M059J (cell line): ENCODE measurements at places on chromosomes 2 and 18.

DNA sequence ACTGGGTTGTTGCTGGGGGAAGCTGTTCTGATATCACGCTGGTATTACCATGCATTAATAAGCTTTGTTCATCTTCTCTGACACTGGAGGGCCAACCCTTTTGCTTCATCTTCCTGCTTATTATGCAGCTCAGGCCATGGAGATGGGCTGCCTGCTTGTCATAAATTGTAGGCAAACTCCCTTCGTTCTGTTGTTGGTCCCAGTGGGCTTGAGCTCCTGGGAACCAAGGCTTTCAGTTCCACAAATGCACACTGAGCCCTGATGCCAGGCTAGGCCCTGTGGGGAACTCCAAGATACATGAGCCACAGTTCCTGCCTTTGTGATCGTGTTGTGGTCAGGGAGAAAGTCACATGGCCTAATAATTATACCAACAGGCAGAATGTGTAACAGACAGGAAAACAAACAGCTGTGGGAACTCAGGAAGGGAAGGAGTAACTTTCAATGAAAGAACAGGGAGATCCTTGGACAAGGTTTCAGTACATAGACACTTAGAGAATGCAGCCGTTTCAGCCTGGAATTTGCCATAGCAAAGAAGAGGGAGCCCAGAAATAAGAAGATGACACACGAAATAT is 49.0 kb upstream of the BCL2L11 start:
- DNase-seq = peak; percentile 92

- no peak for DNase-seq
Measured at GRCh38 chr2:128736046-128736688, 417.5 kb upstream of the HS6ST1 start.

DNA sequence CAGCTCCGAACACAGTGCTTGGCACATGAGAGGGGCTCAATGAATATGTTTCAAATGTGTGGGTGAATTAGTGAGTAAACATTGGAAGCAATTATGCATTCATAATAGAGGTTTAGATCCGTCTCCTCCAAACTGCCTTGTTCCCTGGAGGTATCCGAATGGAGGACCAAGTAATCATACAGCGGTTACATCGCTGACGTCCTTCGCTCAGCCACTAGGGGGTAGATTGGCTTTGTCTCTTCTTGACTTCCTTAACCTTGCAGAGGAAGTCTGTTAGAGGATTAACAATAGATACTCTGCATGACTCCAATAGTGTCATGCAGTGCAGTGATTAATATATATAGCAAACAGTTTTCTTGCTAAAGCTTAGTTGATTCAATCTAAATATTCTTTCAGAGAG is 517.0 kb downstream of the PTPRM start:
- peak; percentile 57 for DNase-seq

DNA sequence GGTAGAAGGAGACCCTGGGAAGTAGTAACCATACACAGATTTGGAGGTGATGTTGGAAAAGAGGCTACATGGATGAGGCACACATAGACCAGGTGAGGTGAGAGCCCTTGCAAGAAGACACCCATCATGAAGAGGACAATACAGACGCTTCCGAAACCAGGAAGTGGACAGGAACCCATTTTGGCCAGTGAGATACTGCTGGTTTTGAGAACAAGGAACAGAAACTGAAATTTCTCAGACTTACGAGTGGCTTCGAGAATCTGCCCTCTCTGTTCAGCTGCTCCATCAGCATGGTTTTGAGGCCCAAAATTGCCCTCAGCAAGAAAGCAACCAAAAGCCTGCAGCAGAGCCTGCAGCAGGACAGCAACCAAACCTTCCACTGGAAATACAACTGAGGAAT is 479.1 kb upstream of the NRXN1 start:
- DNase-seq = no peak

GRCh38 chr18:31720867-31721266 is 36.5 kb upstream of the B4GALT6 start:
- no peak for DNase-seq

DNA sequence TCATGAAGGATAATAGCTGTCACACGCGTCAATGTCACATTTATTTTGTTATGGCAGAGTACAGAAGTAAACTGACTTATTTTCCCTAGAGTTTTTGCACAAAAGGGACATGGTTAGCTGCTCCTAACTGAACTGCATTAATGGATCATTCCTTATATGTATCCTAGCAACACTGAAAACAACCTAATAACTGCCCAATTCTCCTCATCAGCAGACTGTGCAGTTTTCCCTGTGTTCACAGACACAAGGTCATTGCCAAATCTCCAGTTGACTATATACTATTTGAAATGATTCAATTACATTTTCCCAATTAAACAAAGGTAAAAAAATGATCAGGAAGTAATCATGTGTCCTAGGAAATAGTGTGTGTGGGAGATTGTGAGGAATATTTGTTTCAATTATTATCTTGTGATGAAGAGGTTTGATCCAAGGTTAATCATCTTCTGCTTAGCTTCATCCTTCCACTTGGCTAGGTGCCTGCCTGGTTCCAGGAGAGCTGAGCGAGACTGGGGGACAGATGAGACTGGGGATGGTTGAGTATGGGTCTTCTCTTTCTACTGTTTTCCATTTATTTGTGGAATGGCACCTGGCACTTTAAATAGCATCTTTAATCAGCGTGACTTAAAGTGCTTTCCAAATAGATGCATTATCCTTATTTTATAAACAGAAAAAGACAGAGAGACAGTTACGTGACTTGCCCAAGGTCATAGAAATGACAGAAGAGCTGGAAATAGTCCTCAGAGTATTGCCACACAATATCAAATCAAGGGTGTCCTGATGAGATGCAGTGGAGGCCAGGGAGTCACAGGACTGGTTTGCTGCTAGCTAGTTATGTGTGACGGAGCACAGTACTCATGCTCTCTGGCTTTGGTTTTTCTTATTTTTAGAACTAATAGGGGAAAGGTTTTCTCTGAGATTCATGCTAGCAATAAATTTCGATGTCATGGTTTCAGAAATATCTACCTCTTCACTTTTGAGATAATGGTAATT is 335.6 kb downstream of the PIK3C3 start:
- DNase-seq = no peak

GRCh38 chr2:130878316-130878715 is 41.6 kb downstream of the ARHGEF4 start:
- DNase-seq = no peak

DNA sequence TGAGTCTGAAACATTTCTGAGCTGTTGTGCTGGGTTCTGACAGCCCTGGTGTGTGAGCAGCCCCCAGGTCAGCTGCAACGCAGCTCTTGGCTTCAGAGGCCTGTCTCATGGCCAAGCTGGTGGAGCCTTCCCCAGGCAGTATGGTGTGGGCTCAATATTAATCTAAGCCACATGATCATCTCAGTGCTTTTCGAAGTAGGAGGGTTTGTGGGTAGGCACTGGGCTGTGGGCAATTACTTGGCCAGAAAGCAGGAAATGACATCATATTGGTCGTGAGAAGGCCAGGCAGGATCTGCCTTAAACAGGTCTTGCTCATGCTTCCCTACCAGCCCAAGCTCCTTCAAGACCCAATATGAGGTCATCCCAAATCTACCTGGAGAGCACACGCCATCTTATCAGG is 26.9 kb downstream of the LOXHD1 start:
- DNase-seq = peak; percentile 74

DNA sequence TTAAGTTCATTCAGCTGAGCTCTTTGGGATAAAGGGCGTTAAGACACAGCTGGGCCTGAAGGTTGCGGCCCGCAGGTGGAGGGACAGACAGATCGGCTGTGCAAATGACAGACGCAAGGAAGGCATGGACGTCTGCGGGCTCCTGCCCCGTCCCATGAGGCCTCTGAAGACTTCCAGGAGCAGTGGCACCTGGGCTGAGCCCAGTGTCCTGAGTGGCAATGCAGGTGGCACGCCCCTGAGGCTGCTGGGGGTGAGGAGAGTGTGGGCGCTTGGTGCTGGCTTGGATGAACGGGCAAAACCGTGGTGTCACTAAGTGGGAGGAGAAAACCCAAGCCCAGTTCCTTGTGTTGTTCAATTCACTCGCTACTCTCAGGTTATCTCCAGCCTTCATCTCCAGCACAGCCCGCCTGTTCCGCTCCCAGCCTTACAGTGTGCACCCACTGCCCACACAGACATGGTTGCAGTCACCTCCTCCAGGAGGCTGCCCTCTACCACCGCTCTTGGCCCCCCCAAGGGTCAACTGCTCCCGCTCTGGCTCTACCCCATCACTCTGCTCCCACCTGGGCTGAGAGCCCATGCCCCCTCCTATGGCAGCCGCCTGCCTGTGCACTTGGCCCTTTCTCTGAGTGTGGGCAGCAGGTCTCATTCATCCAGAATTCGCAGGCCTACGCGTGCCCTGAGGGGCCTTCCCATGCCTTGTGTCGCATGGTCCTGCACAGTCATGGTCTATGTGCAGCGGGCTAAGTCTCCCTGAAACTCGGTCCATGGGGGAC is 50.3 kb downstream of the PTGR3 start:
- DNase-seq = no peak

- DNase-seq = no peak
Measured at GRCh38 chr18:78979730-78980278, at the start of gene SALL3. SALL3 (plus strand) TSS chr18:78979818; CDS start chr18:78980275, 457 bp downstream.

DNA sequence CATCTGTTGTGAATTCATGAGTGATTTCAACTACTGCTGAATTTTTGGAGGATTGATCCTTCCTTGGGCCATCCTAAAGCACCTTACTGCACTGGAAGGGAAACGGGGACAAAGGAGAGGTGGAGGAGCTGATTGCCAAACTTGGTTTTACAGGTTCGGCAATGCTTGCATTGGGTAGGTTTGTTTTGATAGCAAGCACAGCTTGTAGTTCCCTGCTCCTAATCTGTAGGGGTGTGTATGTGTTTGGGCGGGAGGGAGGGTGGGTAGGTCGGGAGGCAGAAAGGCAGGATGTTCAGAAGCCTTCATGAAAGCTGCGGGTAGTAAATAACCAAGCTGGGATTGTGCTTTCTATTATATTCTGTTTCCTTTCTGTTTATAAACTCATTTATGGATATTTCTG is 24.6 kb downstream of the PHLPP1 start:
- DNase-seq = no peak

DNA sequence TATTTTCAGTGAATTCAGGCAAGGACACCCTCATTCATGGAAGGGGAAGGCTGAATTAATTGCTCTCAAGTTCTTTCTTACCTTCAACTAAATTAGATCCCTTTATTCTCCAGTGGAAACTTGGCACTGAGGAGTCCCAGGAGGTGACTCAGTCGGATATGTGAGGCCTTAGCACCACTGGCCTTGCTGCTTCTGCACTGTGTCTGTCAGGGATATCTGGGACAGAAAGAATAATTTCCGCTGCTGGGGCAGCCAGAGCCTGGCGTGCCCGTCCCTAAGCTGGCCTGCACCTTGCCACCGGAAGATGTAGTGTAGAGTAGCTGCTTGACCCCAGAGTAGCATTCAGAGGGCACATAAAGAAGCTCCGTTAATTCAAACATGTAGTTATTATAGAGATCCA is 53.4 kb downstream of the LIMS1 start:
- peak; percentile 92 for DNase-seq

GRCh38 chr2:174376967-174377366 is 18.6 kb upstream of the SCRN3 start:
- peak; percentile 20 for DNase-seq

DNA sequence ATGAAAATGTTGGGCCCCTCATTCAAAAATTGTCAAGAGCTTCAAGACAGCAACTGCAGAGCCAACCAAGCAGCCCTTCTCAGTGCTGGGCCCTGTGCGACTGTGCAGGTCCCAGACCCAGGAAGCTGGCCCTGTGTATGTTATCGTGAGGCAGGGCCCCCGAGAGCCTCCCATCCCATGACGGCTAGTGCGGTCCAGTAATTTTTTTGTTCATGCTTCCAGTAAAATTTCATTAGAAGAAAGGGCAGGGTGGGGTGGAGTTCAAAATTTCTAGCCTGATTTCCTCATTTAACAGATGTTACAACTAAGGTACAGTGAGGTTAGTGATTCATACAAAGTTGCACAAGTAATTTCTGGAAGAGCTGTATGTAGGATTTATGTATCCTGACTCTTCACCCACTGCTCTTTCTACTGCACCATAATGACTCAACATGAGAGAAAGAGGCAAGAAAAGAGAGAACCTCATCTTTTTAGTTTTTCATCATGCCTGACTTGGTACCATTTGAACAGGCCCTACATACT is 105.5 kb downstream of the ZEB2 start:
- peak; percentile 64 for DNase-seq

- no peak for DNase-seq
Measured at GRCh38 chr2:6352906-6353515, 512.7 kb downstream of the CMPK2 start.

DNA sequence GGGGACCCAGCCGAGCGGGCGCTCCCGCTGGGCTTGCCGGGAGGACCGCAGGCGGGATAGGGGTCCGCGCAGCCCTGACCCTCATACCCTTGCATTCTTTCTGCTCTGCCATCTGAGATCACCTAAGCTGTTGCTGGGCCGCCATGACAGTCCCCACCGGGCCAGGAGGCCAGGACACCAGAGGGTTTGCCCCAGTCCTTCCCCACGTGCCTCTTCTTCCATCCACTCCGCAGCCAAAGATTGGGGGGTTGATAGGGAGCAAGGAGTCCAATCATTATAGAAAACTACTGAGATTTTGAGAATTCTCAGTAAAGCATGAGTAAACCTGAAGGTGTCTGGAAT is 453 bp upstream of the GRB14 start:
- DNase-seq = peak; percentile 2

- DNase-seq = peak; percentile 58
Measured at GRCh38 chr2:160252278-160252887, 52.3 kb upstream of the ITGB6 start.

DNA sequence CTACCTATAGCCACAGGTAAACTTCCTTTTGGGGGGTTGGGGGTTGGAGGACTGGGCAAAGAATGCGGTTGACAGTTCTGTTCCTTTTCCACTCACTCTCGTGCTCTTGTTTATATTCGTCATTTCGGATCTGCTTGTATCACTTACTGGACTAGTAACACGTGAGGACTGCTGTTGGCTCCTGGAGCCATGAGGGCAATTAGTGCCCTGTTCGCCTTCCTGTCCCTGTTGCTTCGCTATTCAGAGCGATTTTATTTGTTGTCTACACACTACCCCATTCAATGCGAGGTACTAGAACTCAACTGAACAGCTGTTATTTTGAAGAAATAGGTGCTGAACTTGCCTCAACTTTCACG is 1.1 kb downstream of the KCNJ3 start:
- no peak for DNase-seq

- no peak for DNase-seq
Measured at GRCh38 chr18:80129672-80130367, 20.8 kb downstream of the ADNP2 start.

DNA sequence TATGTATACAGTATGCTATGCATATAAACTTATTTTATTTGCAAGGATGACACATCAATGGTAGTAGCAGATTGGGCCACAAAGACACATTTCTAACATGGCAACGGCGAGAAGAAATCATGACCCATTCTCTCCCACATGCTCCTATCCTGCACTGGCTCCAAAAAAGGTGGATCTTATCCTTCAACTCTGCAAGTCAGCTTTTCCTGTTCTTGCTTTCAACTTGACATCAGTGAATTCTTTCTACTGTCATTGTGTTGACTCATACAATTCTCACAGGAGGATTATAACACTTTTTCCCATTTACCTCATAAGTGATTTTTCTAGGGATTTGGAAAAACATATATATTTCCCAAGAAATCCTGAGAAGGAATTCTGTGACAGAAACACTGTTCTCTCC is 53.1 kb downstream of the ACVR1 start:
- DNase-seq = peak; percentile 25
